Body of pancreas (tissue), 4 donors: ENCODE measurements at places on chromosomes 16 and 17. TPM values are rescaled to one million over a fixed set of nuclear protein-coding genes. Genes with fewer than 3 reads are reported as not detected.

The PLCD3 gene
- total RNA-seq: 5.4 TPM

The HSD3B7 gene
- 20.5 TPM for total RNA-seq

The EVPL gene
- total RNA-seq: 4.9 TPM

The PHB1 gene
- total RNA-seq: 37.1 TPM

The CHST4 gene
- 21.8 TPM for total RNA-seq

DNA sequence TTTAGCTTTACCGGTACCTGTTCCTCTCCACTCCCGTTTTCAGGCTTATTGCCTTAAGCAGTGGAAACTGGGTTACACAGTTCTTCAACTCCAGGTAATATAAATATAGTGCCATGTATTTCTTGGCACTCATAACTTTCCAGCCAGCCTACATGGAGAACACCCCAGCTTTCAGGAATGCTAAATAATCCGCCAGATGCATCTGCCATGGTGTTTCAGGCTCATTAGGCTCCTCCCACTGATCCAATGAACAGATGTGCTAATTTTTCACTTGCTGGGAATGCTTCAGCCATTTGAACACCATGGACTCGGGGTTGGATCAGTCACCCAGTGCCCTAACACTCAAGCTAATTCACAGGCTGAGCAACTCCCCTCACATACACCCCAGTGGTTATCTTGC lies 4.6 kb downstream of the ANKFN1 start:
- no peak overlapping the region for H3K4me3 ChIP-seq
- no peaks in the 10 kb centered on the region for H3K36me3 ChIP-seq
- H3K27me3 ChIP-seq: no peaks in the 10 kb centered on the region
- no peaks in the 10 kb centered on the region for H3K4me1 ChIP-seq
- H3K27ac ChIP-seq: no peak overlapping the region

DNA sequence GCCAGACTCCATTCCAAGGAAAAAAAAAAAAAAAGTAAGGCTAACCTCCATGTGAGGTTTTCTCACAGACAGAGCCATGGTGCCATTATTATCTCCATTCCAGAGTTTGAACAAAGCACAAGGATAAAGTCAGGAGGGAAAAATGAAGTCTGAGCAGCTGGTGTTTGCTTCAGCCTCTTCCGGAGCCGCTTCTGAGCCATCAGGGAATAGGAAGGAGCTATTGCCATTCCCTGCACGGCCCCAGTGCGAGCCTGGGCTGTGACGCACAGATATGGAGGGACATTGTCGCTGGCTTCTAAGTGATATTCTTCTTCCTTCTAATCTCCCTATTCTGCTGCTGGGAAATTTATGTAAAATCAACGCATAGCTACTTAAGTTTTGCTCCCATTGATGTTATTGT lies 69.5 kb upstream of the PIRT start:
- no peak for DNase-seq
- no peak overlapping the region for H3K4me3 ChIP-seq
- H3K4me1 ChIP-seq: no peaks in the 10 kb centered on the region

GRCh38 chr16:89511374-89511773 lies 3.2 kb downstream of the SPG7 start:
- H3K4me3 ChIP-seq: no peak overlapping the region
- no peak overlapping the region for H3K27ac ChIP-seq
- peaks cover 27% of the 10 kb centered on the region for H3K4me1 ChIP-seq
- no peaks in the 10 kb centered on the region for H3K27me3 ChIP-seq
- no peak for DNase-seq
- H3K36me3 ChIP-seq: peaks cover 4% of the 10 kb centered on the region

DNA sequence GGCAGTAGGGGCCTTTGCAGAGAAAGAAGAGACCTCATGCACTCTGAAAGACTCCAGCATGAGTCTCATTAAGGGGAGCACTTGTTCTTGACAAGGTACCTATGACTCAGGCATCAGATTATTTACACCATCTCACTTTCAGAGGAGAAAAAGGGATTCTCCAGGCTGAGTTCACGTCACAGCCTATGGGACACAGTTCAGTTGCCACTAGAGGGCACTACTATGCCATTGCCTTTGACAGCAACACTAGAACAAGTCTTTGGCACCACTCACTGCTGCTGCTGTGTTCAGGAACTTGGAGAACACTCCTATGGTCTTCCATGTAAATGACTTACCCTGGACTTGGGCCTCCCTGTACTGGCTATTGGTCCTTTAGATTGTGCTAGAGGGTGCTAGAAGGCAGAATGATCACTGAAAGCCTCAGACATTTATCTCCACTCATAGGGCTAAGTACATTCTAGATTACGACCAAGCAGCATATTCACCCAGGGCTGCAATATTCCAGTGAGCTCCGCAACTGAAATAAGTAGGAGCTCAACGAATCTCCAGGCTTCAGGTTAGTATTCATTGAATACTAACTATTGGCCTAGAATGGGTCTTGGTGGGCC lies 225.1 kb upstream of the CA10 start:
- H3K27me3 ChIP-seq: no peaks in the 10 kb centered on the region
- no peak overlapping the region for H3K27ac ChIP-seq
- no peaks in the 10 kb centered on the region for H3K36me3 ChIP-seq
- no peak overlapping the region for H3K4me3 ChIP-seq
- H3K4me1 ChIP-seq: peaks cover 3% of the 10 kb centered on the region
- peak; percentile 74 for DNase-seq

DNA sequence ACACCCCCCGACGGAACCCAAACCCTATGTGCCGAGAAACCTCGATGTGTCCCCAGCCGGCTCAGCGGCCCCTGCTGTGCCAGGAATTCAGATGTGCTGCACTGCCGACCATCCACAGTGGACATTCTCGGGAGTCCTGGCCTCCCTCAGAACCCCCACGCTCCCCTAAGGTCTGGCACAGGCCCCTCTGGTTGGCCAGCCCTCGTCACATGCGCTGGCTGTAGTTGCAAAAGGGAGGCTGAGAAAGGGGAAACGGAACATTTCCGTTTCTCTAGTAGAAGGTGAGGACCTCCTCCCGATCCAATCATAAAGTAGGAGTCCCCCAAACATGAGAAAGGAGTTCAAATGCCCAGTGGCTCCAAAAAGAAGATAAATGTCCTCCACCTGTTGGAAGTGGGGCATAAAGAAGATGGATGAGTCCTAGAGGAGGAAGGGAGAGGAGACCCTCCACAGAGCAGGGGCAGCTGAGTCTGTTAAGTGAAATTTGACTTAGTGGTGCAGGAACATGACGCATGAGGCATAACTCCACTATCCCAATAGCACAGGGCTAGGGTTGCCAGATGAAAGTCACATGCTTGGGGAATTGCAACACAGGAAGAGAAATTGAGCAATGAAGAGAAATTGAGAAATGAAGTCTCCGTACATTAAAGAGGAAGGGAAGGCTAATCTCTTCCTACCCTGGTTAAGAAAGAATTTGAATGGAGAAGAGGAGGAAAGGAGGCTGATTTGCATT lies 49.3 kb upstream of the WSB1 start:
- no peaks in the 10 kb centered on the region for H3K27me3 ChIP-seq
- no peaks in the 10 kb centered on the region for H3K36me3 ChIP-seq
- no peak overlapping the region for H3K4me3 ChIP-seq
- peak; percentile 45 for DNase-seq
- H3K4me1 ChIP-seq: peaks cover 35% of the 10 kb centered on the region

- H3K27me3 ChIP-seq: no peaks in the 10 kb centered on the region
- no peaks in the 10 kb centered on the region for H3K4me1 ChIP-seq
- no peak overlapping the region for H3K27ac ChIP-seq
- no peak for DNase-seq
- H3K36me3 ChIP-seq: no peaks in the 10 kb centered on the region
Measured at GRCh38 chr16:24677388-24677787, 52.1 kb upstream of the TNRC6A start.

DNA sequence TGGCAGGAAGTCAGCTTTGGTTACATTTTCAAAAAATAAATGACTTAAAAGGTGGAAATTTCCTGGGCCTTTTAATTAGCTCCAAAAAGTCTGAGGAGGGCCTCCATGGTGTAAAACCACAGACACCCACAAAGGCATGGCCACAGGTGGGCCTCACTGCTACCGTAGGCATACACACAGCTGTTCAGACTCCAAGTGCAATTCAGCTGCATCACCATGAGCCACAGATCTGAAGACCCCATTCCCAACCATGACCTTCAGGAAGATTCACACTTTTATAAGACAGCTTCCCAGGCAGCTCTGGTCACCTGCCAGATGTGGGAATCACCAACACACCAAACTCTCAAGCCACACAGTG lies 20.6 kb downstream of the CSNK2A2 start:
- H3K27me3 ChIP-seq: no peaks in the 10 kb centered on the region
- no peaks in the 10 kb centered on the region for H3K4me1 ChIP-seq
- no peak overlapping the region for H3K4me3 ChIP-seq
- H3K36me3 ChIP-seq: peaks cover 8% of the 10 kb centered on the region
- no peak overlapping the region for H3K27ac ChIP-seq

- no peak overlapping the region for H3K4me3 ChIP-seq
- DNase-seq: no peak
- no peaks in the 10 kb centered on the region for H3K36me3 ChIP-seq
- H3K27ac ChIP-seq: no peak overlapping the region
- H3K27me3 ChIP-seq: no peaks in the 10 kb centered on the region
- H3K4me1 ChIP-seq: no peaks in the 10 kb centered on the region
Measured at GRCh38 chr16:58847902-58848661, 114.0 kb upstream of the GOT2 start.

DNA sequence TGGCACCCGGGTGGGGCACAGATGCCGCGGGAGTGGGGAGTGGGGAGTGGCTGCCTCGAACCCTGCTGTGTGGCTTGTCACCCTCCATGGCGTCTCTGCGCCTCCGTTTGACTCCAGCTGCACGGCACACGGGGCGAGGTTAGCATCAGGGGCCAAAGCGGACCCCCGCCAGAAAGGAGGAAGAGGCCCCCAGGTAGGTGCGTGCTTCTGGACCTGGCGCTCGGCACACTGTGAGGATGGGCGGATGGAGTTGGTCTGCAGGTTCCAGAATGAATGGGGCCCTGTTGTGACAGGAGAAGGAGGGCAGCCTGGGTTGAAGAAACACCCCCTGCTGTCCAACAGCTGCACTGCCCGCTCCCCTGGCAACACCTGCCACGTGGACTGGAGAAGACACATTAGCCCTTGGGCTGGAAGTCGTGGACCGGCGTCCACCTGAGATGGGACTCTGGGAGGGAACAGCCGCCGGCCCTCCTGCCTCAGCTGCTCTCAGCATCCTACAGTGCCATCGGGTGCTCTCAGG lies 9.4 kb upstream of the FASN start:
- H3K36me3 ChIP-seq: no peaks in the 10 kb centered on the region
- H3K4me3 ChIP-seq: no peak overlapping the region
- H3K27me3 ChIP-seq: no peaks in the 10 kb centered on the region
- DNase-seq: peak; percentile 34
- no peak overlapping the region for H3K27ac ChIP-seq

GRCh38 chr16:78906135-78906534 lies 694.4 kb downstream of the MAF start:
- H3K27ac ChIP-seq: no peak overlapping the region
- no peak overlapping the region for H3K4me3 ChIP-seq
- H3K27me3 ChIP-seq: no peaks in the 10 kb centered on the region
- no peak for DNase-seq

DNA sequence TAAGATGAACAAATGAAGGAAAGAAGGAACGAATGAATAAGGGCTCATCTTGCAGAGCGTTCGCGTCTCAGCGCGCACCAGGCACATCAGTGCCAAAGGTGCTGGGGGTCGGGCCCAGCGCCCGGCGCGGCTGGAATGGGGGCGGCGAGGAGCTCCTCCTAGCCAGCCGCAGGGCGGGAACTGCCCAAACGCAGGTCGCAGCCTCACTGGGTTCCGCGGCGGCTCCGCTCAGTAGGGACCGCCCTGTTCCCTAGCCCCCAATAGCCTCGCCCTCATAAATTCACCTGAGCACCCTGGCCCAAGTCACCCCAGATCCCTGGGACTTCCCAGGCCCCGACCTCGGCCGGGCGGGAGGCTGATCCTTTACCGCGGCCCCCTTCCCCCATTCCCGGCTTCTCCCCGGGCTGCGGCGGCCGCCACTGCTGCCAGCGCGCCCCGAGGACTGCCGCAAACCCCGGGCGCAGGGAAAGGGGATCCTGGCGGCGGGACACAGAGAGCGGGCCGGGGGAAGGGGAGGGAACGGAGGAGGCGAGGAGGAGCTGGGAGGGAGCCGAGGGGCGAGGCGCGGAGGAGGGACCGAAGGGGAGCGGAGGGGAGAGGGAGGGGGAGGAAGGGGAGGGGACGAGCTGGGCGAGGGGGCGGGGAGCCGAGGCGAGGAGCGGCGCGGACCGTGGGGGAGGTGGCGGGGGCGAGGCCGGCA lies 377 bp upstream of the CRHR1 start:
- no peak overlapping the region for H3K27ac ChIP-seq
- DNase-seq: no peak
- H3K36me3 ChIP-seq: no peaks in the 10 kb centered on the region
- H3K27me3 ChIP-seq: peaks cover 31% of the 10 kb centered on the region

- DNase-seq: peak; percentile 94
- H3K27me3 ChIP-seq: no peaks in the 10 kb centered on the region
- H3K36me3 ChIP-seq: no peaks in the 10 kb centered on the region
- H3K4me3 ChIP-seq: no peak overlapping the region
- H3K4me1 ChIP-seq: peaks cover 28% of the 10 kb centered on the region
Measured at GRCh38 chr16:4032768-4033167, 83.5 kb downstream of the ADCY9 start.

DNA sequence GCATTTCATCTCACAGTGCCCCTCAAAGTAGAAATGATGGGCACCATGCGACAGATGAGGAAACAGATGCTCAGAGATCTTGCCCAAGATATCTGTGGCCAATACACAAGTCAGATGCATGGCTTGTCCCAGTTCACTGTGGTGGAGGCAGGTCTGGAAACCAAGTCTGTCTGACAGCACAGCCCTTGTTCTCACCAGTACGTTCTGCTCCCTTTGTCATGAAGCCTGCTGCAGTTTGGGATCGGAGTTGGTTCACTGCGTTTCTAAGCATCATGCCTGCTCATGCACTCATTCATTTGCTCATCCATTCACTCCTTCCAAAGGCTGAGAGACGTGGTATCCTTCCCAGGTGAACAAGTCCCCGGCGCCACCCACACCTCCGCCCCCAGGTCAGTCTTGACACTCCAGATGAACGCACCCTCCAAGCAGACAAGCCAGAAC lies 27.2 kb upstream of the MEAK7 start:
- no peak for DNase-seq
- no peaks in the 10 kb centered on the region for H3K36me3 ChIP-seq
- H3K4me3 ChIP-seq: no peak overlapping the region
- peak overlapping the region; percentile 46 for H3K27ac ChIP-seq

DNA sequence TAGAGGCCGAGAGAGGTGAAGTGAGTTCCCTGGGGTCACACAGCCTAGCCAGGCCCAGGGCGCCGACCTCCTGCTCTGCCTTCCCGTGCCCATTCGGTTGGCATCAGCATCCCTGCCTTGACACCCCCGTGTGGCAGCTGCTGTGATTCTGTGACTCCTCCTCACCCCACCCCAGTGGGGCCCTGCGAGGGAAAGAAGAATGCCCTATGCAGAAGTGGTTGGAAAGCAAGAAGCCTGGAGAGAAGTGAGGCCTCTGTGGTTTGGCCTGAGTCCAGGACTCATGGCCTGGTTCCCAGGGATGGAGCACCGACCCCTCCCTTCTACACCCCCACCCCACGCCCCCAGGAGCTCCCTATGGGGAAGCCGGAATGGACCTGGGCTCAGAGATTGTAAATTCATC lies 296.2 kb downstream of the SEC14L1 start:
- no peak overlapping the region for H3K27ac ChIP-seq
- no peaks in the 10 kb centered on the region for H3K27me3 ChIP-seq
- peak; percentile 63 for DNase-seq
- H3K4me1 ChIP-seq: peaks cover 33% of the 10 kb centered on the region
- no peaks in the 10 kb centered on the region for H3K36me3 ChIP-seq
